Activated T-helper 1 cell treated with anti-CD3 and anti-CD28 coated beads, Interleukin-12 subunit alpha, Interleukin-12 subunit beta, Interleukin-2, Interleukin-4 antibody, amounts not matched to agents 30 ng/mL and 10 ng/mL and 1 ng/mL, durations not matched to agents 14 hours and 24 hours and 36 hours (primary cell): ENCODE measurements at places on chromosomes 5 and 9.

- H3K4me3 ChIP-seq, result no peak within 1 kb of the TSS
- H3K36me3 ChIP-seq, result no peaks in the 10 kb centered on the region
- no peaks in the 10 kb centered on the region for H3K4me1 ChIP-seq
- H3K27ac ChIP-seq, result no peak within 1 kb of the TSS
- DNase-seq, result no peak
Measured at GRCh38 chr5:178940569-178941360, at the start of gene ZNF454. Gene ZNF454, plus strand, starts transcription at chr5:178941198. Its CDS starts 1,594 bp downstream, at chr5:178942792.

- H3K4me1 ChIP-seq, result no peaks in the 10 kb centered on the region
- no peak for DNase-seq
- H3K27ac ChIP-seq, result no peak overlapping the region
- H3K4me3 ChIP-seq, result no peak overlapping the region
Measured at GRCh38 chr5:164563370-164563769, 1058.0 kb downstream of the MAT2B start.

- no peaks in the 10 kb centered on the region for H3K36me3 ChIP-seq
- H3K4me1 ChIP-seq, result no peaks in the 10 kb centered on the region
- no peak overlapping the region for H3K4me3 ChIP-seq
Measured at GRCh38 chr9:91716239-91716638, 233.8 kb downstream of the ROR2 start.

- H3K4me3 ChIP-seq, result no peak overlapping the region
- no peak for DNase-seq
- H3K27me3 ChIP-seq, result peaks cover 6% of the 10 kb centered on the region
- H3K27ac ChIP-seq, result no peak overlapping the region
- peaks cover 4% of the 10 kb centered on the region for H3K36me3 ChIP-seq
Measured at GRCh38 chr5:83846624-83847350, 126.1 kb upstream of the HAPLN1 start.

DNA sequence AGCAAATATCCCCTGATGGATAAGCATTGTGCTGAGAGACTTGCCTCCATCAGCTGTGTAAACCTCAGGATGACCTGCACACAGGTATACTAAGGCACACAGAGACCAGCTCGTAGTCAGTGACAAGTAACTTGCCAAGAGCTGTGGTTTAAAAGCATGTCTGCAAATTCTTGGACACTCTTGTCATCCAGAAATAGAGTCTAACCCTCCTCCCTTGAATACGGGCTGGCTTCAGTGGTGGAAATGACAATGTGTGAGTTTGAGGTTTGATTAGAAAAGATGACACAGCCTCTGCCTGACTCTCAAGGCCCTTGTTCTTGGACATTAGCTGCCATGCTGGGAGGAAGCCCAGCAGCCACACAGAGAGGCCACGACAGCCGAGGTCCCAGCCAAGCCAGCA lies 114.4 kb downstream of the GADD45G start:
- H3K36me3 ChIP-seq, result peaks cover 37% of the 10 kb centered on the region
- no peaks in the 10 kb centered on the region for H3K27me3 ChIP-seq
- peak overlapping the region; percentile 24 for H3K27ac ChIP-seq
- no peak for DNase-seq
- peaks cover 54% of the 10 kb centered on the region for H3K4me1 ChIP-seq

DNA sequence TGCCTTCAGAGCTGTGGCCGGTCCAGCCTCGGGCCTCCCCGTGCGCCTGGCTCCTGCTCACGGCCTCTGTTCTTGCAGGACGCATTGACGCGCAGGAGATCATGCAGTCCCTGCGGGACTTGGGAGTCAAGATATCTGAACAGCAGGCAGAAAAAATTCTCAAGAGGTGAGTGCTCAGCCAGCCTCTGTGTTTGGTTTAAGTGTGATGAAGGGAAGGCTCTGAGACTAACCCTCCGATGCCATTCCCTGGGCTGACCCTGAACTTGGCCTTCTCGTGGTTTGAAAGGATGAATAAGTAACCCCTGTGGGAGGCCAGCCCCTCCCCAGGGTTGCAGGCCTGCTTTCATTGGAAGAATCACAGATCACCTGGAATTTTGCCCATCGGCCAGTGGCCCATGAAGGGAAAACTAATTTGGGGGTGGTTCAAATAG lies 26.3 kb downstream of the PTGES2 start:
- peaks cover 37% of the 10 kb centered on the region for H3K4me1 ChIP-seq
- H3K27ac ChIP-seq, result no peak overlapping the region
- H3K27me3 ChIP-seq, result no peaks in the 10 kb centered on the region
- H3K36me3 ChIP-seq, result peaks cover 18% of the 10 kb centered on the region

DNA sequence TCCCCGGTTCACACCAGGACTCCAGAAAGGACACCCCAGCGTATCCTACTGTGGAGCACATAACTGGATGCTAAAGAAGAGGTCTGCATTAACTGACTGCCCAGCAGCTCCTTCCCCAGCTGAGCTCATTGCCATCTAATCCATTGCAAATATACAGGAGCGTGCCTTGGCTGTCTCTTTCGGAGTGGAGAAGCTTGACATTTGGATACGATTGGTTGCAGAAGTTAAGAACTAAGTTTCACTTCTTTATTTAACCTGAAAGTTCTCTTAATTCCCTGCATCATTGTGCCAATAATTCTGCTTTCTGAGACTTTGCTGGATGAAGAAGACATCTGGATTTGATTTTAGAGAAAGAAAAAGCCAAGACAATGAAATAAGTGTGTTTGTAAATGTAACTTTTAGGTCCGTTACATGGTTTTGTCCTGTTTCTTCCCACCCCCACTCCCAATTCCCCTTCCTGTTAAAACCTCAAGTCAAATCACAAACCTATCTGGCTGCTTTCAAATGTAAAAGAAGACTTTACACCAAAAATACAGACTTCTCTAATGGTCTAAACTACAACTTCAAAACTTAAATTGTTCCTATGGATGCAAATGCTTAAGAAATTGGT lies 33.9 kb downstream of the TAS2R1 start:
- no peak overlapping the region for H3K27ac ChIP-seq
- DNase-seq, result no peak
- H3K27me3 ChIP-seq, result no peaks in the 10 kb centered on the region
- H3K4me1 ChIP-seq, result no peaks in the 10 kb centered on the region

DNA sequence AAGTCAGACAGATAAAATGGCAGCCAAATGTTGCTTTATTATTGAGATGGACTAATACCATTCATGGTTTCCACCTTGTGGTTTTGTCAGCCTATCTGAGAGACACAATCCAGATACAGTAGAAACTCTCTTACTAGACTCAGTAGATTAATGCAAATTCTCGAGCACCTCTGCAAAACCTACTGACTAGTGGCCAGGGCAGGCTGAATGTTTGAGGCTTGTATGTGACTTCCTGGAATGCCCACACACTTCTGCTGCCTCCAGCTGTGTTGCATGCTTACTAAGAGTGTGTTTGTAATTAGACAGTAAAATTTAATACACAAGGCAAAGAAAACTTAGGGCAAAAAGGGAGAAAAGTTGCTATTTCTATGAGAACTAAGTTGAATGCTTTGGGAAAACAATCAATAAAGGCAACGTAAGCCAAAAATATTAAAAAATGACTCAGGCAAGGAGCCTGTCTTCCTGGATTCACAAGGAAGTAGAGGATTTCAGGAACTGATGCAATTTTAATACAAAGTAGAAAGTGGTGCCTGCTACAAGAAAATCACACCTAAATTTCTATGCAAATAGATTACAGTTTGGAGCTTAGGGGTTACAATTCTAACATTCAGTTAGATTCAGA lies 30.2 kb upstream of the CCNG1 start:
- H3K36me3 ChIP-seq, result no peaks in the 10 kb centered on the region
- DNase-seq, result no peak
- H3K4me1 ChIP-seq, result peaks cover 6% of the 10 kb centered on the region
- no peak overlapping the region for H3K4me3 ChIP-seq
- H3K27ac ChIP-seq, result no peak overlapping the region

GRCh38 chr5:78064941-78065472 lies 229.5 kb downstream of the AP3B1 start:
- no peaks in the 10 kb centered on the region for H3K27me3 ChIP-seq
- no peak for DNase-seq
- H3K36me3 ChIP-seq, result peaks cover 24% of the 10 kb centered on the region
- H3K27ac ChIP-seq, result no peak overlapping the region
- H3K4me1 ChIP-seq, result no peaks in the 10 kb centered on the region
- H3K4me3 ChIP-seq, result no peak overlapping the region

DNA sequence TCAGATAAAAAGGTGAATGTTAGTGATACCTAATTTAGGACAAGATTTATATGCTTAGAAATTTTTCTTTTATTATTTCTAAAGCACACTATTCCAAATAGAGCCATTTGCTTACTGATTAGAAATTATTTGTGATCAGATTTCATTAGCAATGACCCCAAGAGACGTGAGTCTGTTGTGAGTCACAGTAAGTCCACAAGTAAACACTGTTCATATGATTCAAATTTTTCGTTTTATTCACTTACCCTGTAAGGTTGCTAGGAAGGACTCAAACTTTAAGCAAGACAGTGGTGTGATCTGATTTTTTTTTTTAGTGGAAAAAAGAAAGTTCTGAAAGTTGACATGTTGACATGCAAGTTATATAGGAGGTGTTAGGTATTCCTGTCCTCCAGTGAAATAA lies 1.2 kb downstream of the CARD6 start:
- peaks cover 12% of the 10 kb centered on the region for H3K4me1 ChIP-seq
- no peak overlapping the region for H3K27ac ChIP-seq

GRCh38 chr5:10572451-10572850 lies 8.6 kb downstream of the ANKRD33B start:
- H3K27ac ChIP-seq, result no peak overlapping the region
- H3K4me3 ChIP-seq, result no peak overlapping the region
- no peak for DNase-seq
- H3K4me1 ChIP-seq, result peaks cover 24% of the 10 kb centered on the region

DNA sequence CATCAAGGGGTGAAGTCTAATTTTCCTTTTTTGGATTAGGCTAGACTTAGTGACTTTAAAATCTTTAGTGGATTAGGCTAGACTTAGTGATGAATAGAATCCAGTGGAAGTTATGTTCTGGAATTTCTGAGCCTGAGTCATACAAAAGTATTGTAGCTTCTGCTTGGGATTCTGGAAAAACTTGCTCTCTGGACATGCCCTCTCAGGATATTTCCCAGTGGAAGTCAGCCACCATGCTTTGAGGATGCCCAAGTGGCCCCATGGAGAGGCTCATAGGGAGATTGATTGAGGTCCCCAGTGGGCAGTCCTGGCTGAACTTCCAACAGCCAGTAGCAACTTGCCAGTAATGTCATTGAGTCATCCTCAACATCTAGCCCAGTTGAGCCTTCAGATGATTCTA lies 112.4 kb upstream of the PRLR start:
- H3K36me3 ChIP-seq, result no peaks in the 10 kb centered on the region
- no peak overlapping the region for H3K27ac ChIP-seq
- no peaks in the 10 kb centered on the region for H3K27me3 ChIP-seq
- H3K4me1 ChIP-seq, result no peaks in the 10 kb centered on the region
- H3K4me3 ChIP-seq, result no peak overlapping the region

DNA sequence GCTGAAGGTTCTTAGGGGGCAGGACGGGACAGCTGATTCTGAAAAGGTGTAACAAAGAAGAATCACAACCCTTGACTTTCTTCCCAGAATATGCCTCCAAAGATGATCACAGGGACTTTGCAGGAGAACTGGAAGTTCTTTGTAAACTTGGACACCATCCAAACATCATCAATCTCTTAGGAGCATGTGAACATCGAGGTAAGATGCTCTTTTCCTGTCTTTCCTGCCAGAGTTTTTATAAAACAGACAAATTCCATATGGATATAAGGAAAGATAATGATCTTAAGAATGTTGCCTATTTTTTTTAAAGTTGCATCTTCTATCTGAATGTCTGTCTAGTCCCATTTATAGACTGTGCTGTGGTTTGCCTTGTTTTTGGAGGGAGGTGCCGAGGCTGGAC lies 87.9 kb downstream of the EQTN start:
- DNase-seq, result no peak
- peaks cover 5% of the 10 kb centered on the region for H3K27me3 ChIP-seq
- no peak overlapping the region for H3K4me3 ChIP-seq
- no peak overlapping the region for H3K27ac ChIP-seq

DNA sequence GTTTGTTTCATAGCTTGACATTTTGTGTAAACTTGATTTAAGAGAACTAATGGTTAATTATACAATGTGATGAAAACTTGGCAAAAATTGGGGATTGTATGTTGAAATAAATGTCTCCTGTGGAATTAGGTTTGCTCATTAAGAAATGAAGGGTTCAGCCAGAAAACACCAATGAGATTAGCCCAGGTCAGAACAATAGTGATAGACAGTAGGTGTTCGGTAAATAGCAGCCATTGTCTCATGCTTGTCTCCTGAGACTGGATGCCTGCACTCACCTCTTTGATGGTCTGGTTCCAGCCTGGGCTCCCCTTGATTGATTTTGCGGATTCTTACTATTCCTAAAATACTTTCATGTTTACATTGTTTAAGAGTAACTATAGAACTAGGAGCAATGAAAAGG lies 135.5 kb downstream of the FBN2 start:
- no peaks in the 10 kb centered on the region for H3K27me3 ChIP-seq
- no peaks in the 10 kb centered on the region for H3K36me3 ChIP-seq
- DNase-seq, result no peak
- no peak overlapping the region for H3K4me3 ChIP-seq
- no peak overlapping the region for H3K27ac ChIP-seq

GRCh38 chr9:114389612-114390368 lies 2.0 kb upstream of the AKNA start:
- H3K4me3 ChIP-seq, result peak overlapping the region; percentile 90
- peaks cover 70% of the 10 kb centered on the region for H3K4me1 ChIP-seq
- peak overlapping the region; percentile 93 for H3K27ac ChIP-seq
- DNase-seq, result no peak
- no peaks in the 10 kb centered on the region for H3K27me3 ChIP-seq

GRCh38 chr9:108607607-108608006 lies 248.2 kb downstream of the ACTL7B start:
- no peak overlapping the region for H3K4me3 ChIP-seq
- no peaks in the 10 kb centered on the region for H3K36me3 ChIP-seq
- peaks cover 3% of the 10 kb centered on the region for H3K27me3 ChIP-seq
- no peaks in the 10 kb centered on the region for H3K4me1 ChIP-seq

DNA sequence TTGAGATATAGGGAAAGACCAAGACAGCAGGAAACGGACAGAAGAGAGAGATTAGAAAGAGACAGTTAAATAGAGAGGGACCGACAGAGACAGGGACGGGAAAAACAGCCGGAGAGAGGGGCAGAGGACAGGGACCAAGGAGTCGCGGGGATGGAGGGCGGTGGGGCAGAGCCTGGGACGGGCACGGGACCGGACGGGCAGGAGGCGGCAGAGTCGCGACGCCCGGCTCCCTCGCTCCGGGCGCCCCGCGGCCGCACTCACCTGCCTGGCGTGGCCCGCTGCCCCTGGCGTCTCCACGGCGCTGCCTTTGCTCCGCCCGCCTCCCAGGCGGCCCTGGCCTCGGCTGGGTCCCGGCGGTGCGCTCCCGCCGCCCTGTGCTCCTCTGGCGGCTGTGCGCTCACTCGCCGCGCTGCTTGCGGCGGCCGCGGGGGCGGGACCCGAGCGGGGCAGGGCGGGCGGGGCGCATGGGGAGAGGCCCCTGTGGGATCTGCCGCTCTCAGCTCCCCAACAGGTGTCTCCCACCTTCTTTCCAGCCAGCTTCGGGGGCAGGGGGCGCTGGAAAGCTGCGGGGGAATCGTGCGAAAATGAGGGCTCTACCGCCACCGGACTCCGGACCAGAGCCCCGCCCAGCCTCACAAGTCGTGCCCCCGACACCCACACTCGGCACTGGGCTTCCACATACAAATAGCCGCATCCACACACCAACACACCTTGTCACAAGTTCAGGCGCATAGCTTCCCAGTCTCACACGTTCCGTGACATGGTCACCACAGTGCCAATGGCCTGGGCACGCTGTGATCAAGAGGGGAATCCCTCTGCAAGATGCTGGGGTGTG lies at the start of gene ARID3C:
ARID3C (minus strand) TSS at position 411 of the 835 bp plus-strand sequence. CDS start 1,052 bp downstream, outside the sequence.
- peak within 1 kb of the TSS; percentile 26 for H3K27ac ChIP-seq
- H3K36me3 ChIP-seq, result peaks cover 15% of the 10 kb centered on the region

- H3K27me3 ChIP-seq, result no peaks in the 10 kb centered on the region
- no peak for DNase-seq
- no peaks in the 10 kb centered on the region for H3K4me1 ChIP-seq
- H3K36me3 ChIP-seq, result no peaks in the 10 kb centered on the region
Measured at GRCh38 chr9:37983381-37984067, 79.6 kb upstream of the SLC25A51 start.
